ENCODE measurements at places on chromosomes 7 and 10.

DNA sequence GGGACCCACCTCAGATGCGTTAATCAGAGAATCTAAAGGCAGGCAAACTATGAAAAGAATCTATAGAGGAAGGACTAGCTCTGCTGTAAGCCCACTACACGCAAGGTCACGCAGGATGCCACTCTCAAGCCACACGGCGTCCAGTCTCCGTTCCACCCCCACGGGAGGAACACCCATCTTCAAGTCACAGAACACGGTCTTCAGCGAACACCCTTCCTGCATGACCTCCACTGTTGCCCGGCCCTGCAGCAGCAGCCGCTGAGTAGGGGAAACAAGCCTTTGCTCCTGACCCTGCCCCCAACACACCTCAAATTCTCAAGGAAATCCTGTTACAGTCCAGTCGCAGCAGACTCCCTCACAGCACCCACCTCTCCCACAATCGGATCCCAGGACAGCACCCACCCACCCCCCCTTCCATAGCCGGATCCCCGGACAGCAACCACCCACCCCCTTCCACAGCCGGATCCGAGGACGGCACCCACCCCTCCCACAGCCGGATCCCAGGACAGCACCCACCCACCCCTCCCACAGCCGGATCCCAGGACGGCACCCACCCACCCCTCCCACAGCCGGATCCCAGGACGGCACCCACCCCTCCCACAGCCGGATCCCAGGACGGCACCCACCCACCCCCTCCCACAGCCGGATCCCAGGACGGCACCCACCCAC is 133.7 kb downstream of the DIP2C start:
- no peak for DNase-seq

DNA sequence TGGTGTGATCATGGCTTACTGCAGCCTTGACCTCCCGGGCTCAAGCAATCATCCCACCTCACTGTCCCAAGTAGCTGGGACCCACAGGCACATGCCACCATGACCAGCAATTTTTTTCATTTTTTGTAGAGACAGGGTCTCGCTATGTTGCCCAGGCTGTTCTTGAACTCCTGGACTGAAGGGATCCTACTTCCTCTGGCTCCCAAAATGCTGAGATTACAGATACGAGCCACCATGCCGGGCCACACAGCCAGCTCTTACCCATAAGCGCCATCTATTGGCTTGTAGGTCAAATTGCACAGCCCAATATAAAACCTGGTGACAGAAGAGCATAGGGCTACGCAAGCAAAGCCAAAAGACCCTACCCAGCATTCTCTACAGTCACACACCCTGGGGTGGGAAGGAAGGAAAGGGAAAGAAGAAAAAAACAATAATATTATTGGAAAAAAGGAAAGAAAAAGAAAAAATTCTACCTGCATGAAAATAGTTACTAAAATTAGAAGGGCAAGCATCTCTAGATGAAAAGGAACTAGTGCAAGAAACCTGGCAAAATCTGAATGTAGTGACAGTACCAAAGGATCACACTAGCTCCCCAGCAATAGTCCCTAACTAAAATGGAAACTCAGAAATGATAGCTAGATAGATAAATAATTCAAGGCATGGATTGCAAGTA is 29.4 kb upstream of the AMPH start:
- DNase-seq = no peak

DNA sequence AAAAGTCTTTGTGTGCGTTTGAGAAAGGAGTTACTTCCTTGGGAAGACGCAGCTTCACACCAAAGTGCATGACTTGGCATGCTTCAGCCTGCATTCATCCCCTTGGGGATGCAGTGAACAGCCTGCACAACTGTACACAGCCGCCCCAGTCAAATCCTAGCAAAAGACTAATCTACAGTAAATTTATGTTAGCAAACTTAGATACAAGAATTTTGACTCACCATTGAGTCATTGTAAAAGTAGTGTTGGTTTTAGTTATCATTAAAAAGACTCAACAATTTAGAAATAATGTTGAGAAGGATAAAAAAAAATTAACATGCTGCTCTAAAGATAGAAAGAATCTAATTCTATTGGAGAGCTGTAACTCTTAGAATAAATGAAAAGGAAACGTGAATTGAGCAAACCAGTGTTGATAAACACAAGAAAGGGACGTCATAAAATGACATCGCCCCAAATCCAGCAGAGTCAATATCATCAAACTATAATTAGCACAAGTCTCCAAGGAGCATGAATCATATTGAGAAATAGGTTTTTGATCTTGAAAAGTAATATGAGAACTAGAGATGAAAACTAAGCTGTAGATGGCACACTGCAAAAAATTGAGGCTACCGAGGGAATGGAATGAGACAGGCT is 11.9 kb upstream of the OPTN start:
- no peak for DNase-seq

DNA sequence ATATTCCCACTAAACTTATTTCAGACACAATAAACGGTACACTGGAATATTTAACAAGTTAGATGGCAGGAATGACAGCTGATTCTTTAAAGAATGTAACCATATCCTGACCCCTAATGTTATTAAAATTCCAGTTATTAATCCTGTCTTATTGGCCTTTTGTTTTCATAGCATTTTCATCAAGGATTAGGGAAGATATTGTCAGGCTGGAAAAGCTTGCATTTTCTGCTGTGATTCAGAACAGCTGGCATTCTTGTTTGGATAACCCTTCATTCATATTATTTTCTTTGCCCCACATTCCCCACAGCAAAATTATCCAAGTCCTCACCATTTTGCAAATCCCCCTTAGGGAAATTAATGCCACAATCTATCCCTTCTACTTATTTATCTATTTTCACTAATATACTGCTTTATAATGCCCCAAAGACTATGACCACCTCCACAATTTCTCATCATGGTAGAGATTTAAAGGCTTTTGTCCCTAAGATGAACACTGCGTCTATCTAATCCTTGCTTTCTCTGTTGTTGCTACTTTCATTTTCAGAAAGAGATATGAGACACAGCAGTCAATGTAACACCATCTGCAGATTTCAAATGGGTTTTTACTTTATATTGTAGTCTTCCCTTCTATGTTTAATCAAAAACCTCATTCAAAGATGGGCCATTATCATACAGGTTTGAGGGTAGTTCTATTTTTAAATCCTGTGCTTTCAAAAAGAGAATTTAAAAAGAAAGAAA is 475.1 kb downstream of the PARD3 start:
- no peak for DNase-seq

GRCh38 chr10:110959379-110960332 is 40.3 kb downstream of the SHOC2 start:
- DNase-seq = no peak

DNA sequence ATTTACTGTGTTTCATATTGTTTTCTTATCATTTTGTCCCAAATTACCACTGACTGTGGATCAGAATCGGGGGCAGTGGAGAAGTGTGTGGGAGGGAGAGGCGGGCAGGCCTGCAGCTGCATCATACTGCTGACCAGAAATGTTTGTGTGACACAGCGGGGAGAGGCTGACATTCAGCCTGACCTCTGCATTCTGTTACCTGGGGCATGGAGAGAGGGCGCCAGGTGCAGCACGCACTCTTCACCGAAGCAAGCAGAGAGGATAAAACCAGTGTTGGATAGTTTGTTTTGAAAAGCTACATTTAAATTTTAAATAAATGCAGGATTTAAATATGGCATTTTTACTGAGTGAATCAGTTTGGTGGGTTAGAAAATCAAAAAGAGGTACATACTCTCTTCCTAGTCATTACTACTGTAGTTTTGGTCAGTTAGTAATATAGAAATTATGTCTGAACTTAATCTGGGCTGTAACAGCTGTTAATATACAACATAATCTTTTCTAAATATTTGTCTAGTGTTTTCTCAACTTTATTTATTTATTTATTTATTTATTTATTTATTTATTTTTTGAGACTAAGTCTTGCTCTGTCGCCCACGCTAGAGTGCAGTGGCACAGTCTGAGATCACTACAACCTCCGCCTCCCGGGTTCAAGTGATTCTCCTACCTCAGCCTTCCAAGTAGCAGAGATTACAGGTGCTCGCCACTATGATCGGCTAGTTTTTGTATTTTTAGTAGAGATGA is 8.8 kb upstream of the STMP1 start:
- DNase-seq = no peak

DNA sequence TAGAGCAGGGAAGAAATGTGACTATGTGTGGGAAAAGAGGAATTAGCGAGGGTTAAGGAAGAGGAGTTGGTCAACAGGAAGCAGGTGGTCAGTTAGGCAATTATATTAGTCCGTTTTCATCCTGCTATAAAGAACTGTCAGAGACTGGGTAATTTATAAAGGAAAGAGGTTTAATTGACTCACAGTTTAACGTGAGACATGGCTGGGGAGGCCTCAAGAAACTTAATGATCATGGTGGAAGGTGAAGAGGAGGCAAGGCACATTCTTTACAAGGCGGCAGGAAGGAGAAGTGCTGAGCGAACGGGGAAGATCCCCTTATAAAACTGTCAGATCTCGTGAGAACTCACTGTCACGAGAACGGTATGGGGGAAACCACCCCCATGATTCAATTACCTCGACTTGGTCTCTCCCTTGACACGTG is 35.0 kb downstream of the RAMP3 start:
- no peak for DNase-seq

DNA sequence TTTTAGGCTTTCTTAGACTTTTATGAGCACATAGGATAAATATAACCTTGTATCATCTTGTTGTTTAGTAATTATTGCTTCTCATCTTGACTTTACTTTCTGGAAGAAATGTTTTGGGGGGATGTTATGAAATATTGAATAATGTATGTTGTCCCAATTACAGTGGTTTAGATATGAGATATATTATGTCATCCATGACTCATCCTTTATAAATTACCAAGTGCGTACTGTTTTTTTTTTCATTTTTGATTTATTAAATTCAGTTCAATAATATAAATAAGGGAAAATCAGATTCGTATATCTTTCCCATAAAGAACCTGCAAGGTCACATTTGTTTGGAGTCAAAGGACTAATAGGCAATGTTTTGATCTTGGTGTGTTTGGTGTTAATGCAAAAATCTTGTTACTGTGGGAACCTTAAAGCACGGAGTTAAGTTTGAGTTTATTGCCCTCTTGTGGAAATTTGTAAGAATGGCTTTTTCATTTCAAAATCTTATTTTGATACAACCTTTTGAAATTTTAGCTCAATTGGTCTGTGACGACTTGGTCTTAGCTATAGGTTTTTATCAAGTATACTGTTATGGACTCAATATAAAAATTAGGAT is 108.6 kb downstream of the SRI start:
- DNase-seq = no peak

GRCh38 chr10:33195608-33196376 is 138.7 kb downstream of the NRP1 start:
- DNase-seq = no peak

GRCh38 chr10:7193369-7193768 is 217.5 kb downstream of the SFMBT2 start:
- DNase-seq = no peak

- no peak for DNase-seq
Observed at GRCh38 chr10:17024461-17024860, 105.2 kb downstream of the CUBN start.

DNA sequence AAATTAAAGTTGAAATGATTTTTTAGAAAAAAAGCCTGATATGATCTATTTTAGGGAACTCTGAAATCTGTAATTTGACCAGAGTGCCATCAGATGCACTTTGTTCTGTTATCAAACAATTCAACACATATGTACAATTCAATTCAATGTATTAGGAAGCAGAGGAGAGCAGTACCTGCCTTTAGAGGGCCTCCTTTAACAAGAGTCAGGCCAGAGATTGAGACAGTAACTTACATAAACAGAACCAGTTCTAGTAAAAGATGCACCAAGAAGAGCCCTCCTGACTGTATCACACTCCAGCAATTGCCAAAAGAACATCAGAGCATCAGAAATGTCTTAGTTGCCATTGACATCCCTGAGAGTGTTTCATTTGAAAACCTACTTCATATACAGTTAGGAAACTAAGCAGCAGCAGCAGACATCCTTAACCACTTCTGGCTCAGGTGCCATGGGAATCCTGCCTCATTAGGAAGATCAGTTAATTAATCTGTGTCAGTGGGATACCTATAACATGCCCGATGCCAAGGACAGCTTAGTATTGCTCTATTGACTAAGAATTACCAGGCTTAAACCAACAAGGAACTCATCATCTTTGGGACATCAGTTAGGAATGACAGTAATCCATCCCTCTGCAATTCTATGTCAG is 1222.6 kb upstream of the LRRN3 start:
- DNase-seq = no peak

All from DMS79 (cell line).